ENCODE measurements at places on chromosomes 6 and 20.
A peak's percentile ranks its signal among the peaks of the same experiment; 100 is the strongest.

GRCh38 chr20:34578025-34578424 lies 19.5 kb downstream of the MAP1LC3A start:
- no peak for DNase-seq

- DNase-seq = no peak
These were observed 59.2 kb downstream of the PHF20 start for GRCh38 chr20:35831029-35831428.

DNA sequence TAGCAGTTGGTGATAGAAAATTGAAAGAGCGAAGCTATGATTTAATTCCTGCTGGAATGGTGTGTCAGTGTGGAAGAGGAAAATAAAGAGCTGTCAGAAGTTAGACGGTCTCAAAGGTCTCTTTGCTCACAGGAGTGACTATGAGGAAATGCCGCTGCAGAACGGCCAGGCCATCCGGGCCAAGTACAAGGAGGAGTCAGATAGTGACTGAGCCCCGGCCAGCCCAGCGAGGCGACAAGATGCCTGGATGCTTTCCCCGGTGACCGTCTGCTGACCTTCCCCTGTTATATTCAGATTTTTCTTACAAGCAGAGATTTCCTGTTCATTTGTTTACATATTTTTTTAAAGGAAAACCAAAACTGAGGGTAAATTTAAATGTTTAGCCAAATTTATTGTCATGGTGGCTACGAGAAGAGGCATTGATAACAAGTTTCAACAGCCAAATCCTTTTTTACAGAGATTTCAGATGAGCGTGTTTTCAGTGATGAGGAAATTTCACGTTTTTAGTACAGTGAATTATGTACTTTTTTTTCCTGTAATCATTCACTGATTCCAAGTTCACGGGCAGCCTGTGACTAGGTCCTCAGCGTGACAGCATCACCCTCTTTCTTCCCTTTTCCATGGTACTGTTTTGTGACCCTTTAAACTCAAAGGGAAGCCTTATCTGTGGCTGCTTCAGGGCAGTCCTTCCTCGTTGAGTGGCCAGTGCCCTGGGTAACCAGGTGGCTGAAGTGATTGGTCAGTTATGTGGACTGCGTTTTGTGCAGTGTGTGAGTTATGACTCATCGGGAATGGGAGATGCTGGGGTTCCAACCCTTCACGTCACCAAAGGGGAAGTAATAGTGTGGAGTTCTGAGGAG lies 12.6 kb downstream of the DYNLT1 start:
- no peak for DNase-seq

- no peak for DNase-seq
These were observed 123.3 kb downstream of the PXDC1 start for GRCh38 chr6:3627956-3628835.

- no peak for DNase-seq
These were observed 40.9 kb downstream of the RPP40 start for GRCh38 chr6:4962905-4963304.

- no peak for DNase-seq
These were observed 7.4 kb upstream of the FGD2 start for GRCh38 chr6:36997811-36998722.

DNA sequence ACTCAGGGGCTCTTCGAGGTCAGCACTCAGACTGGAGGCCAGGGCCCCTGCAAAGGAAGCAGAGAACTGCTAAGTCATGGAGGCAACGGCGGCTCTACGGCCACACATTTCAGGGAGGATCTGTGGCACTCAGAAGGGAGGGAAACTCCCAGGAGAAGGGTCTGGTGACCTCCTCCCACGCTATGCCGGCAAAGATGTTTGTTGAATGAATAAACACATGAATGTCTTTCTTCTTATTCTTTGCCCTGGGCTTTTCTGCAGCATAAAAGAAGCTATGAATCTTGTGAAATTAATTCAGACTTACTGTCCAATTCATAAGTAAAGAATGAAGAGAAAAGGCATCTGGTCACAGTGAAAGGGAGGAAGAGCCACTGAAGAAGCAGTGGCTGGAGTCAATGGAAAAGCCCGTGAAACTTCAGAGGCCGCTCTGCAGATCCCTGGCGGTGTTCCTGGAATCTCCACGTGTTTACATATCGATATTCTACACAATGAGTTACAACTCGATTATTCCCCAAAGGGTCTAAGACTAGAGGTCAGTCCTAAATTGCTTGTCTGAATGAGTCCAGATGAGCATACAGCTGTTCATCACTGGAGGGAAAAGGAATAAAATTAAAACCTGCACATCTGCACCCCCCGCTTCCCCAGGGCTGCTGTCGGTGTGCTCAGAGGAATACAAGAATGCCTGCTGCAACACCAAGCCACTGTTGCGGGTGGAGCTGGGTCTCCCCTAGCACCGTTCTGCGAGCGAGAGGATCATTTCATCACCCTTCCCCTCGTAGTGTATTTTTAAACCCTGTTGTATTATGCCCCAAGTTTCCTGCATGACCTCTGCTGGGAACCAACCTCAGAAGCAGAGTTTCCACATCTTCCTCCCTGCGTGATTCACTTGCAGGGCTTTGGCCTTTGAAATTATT lies 25.6 kb downstream of the INSM1 start:
- no peak for DNase-seq

GRCh38 chr6:35300848-35301247 lies 3.2 kb downstream of the DEF6 start:
- peak; percentile 69 for DNase-seq

- DNase-seq = peak; percentile 5
These were observed 35.2 kb downstream of the PHACTR1 start for GRCh38 chr6:12751694-12752325.

GRCh38 chr6:142692942-142693341 lies 252.0 kb downstream of the HIVEP2 start:
- DNase-seq = peak; percentile 61

DNA sequence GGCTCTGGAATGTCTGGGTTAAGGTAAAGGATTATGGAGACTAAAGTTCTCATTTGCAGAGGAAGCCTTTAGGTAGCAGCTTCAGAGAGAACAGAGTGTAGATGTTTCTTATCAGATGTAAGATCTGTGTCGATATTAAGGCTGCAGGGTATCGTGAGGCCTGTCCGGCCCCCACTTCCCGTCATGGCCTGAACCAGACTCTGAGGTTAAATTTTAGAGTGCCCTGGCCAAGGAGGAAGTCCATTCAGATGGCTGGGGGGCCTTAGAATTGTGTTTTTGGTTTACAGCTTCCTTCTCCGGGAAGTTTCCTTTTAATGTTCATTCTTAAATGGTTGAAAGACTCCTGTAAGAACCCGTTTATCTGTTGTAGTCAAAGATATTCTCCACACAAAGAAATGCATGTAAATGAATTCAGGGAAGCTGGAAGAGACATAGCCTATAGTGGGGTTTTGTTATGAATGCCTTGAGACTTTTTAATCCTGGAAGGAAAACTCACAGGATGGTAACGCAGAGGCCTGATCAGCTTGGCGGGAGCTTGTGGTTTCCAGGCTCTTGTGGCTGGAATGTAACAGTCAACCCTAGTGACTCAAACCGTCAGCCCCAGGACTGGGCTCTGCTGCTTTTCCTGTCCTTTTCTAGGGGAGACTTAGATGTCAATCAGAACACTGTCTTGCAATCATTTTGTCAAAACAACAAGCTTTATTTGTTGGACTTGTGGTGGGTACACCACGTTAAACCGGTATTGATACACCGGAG lies 34.7 kb downstream of the KIF25 start:
- no peak for DNase-seq
